ENCODE measurements at places on chromosomes 3 and 15. TPM values are rescaled to one million over a fixed set of nuclear protein-coding genes. Genes with fewer than 3 reads are reported as not detected.

DNA sequence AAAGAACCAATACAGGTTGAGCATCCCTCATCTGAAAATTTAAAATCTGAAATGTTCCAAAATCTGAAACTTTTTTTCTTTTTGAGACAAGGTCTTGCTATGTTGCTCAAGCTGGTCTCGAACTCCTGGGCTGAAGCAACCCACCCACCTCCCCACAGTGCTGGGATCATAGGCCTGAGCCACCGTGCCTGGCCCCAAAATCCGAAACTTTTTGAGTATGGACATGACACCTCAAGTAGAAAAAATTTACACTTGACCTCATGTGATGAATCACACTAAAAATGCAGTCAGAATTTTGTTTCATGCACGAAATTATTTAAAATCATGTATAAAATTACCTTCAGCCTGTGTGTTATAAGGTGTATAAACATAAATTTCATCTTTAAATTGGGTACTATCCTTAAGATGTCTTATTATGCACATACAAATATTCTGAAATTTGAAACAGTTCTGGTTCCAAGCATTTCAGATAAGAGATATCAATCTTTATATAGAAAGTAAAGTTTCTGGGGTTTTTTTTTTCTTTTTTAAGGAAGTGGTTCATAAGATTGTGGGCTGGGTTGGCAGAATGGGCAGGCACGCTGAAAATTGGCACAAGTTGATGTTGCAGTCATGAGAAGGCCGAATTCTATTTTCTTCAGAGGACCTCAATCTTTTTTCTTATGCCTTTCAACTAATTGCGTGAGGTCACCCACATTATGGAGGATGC lies 72.5 kb downstream of the SPRED1 start:
- no peak for DNase-seq
- no peak overlapping the region for H3K27ac ChIP-seq
- peaks cover 92% of the 10 kb centered on the region for H3K36me3 ChIP-seq
- H3K4me3 ChIP-seq, result no peak overlapping the region
- H3K4me1 ChIP-seq, result no peaks in the 10 kb centered on the region

DNA sequence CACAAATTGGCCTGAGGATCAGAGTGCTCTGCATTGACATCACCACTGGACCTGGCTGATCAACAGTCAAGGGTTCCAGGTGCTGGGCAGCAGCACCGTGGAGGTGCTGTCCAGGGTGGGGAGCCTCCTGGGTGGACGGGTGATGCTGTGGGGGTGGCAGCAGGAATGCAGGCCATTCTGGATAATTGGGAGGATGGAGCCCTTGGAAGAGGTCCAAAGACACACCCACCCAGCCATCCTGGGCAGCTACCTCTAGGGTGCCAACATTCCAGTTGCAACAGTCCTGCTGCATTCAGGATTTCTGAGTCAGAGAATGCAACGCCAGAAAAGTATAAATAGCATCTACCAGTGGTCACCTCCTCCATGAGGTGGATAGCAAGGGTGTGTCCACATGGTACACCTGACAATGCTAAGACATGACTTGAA lies 26.8 kb downstream of the STARD5 start:
- no peak overlapping the region for H3K4me3 ChIP-seq
- no peaks in the 10 kb centered on the region for H3K36me3 ChIP-seq
- no peak for DNase-seq
- H3K4me1 ChIP-seq, result no peaks in the 10 kb centered on the region
- no peak overlapping the region for H3K27ac ChIP-seq
- no peaks in the 10 kb centered on the region for H3K27me3 ChIP-seq

- H3K27ac ChIP-seq, result no peak overlapping the region
- no peaks in the 10 kb centered on the region for H3K27me3 ChIP-seq
- H3K36me3 ChIP-seq, result no peaks in the 10 kb centered on the region
These were observed 97.4 kb upstream of the PLXND1 start for GRCh38 chr3:129703913-129704312.

Gene SLC24A5
- total RNA-seq, result not detected

Gene REC114
- not detected for total RNA-seq

- H3K36me3 ChIP-seq, result peaks cover 3% of the 10 kb centered on the region
- DNase-seq, result no peak
- H3K27me3 ChIP-seq, result no peaks in the 10 kb centered on the region
- H3K27ac ChIP-seq, result no peak overlapping the region
These were observed 7.3 kb downstream of the ZNF106 start for GRCh38 chr15:42483677-42484076.

GRCh38 chr15:69450968-69451695 lies 1.5 kb upstream of the RPLP1 start:
- H3K36me3 ChIP-seq, result peaks cover 51% of the 10 kb centered on the region
- DNase-seq, result no peak
- H3K27me3 ChIP-seq, result no peaks in the 10 kb centered on the region
- H3K4me3 ChIP-seq, result peak overlapping the region; percentile 99

- no peaks in the 10 kb centered on the region for H3K27me3 ChIP-seq
- H3K4me3 ChIP-seq, result no peak overlapping the region
- H3K27ac ChIP-seq, result no peak overlapping the region
- H3K4me1 ChIP-seq, result no peaks in the 10 kb centered on the region
- H3K36me3 ChIP-seq, result no peaks in the 10 kb centered on the region
- DNase-seq, result no peak
These were observed 14.1 kb upstream of the CCR4 start for GRCh38 chr3:32937331-32937730.

Gene MYRIP
- total RNA-seq, result 4.3 TPM

DNA sequence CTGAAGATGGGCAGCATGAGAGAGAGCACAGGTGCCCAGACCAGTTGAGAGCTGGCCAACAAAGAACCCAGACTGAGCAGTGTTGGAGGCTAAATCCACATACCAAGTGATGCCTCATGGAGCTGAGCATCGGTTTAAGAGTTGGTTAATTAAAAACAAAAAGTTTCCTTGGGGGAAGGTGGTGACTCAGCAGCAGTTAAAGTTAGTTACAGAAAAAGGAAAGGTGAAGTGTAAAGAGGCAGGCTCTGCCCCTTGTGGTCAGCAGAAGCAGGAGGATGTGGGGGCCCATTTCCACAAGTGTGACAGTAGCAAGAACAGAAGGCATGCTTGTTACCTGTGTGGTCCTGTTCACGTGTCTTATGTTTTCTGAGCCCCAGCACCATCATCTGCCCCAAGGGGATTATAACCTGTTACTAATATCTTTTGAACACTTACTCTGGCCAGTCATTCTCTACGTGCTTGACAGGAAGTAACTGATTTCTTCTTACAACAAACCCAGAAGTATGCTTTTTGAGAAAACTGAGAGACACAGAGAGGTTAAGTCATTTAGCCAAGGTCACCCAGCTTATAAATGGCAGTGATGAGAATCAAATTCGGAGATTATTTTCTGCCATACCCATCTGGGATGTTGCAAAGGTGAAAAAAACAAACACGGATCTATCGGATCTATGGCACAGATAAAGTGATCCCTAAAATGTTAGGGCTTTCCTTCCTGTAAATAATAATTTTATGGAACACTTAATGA lies 91.0 kb downstream of the EPHB1 start:
- no peak overlapping the region for H3K4me3 ChIP-seq
- DNase-seq, result peak; percentile 72
- H3K36me3 ChIP-seq, result no peaks in the 10 kb centered on the region
- no peaks in the 10 kb centered on the region for H3K27me3 ChIP-seq
- no peak overlapping the region for H3K27ac ChIP-seq

DNA sequence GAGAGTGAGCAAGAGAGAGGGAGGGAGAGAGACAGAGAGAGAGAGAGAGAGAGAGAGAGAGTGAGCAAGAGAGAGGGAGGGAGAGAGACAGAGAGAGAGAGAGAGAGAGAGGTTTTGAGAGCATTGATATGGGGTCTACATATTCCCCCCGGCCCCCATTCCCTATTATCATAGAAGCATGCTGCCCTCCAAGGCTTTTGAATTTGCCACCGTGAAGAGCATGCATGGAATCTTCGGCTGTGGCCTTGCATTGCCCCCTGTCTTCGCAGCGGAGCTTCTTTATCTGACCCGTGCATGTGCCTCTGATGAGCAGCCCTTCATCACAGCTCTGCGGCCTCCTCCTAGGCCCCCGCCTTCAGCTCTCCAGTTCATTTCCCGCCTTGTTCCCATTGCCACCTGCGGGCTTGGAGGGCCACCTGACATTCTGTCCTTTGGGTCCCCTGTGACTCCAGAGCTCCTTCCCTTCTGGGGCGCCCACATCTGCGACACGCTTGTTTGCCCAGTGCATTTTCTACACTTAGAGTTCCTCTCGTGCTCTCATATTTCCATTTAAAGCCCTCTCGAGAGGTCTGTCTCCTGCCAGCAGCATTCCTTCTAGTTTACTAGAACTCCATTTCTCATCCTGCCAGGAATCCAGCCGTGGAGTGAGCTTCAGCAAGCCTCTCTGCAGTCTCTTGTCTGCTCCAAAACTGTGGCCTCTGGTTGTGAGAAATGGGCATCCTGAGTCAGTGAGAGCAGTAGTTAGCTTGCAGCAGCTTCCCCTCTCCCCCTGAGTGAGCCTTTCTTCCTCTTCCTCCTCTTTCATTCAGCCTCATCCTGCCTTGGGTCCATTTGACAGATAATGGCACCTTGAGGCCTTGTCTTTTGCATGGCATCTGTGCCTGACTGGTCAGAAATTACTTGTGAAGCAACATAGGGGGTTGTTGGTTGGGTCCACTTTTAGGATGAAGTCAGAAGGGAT lies 25.3 kb downstream of the LPP start:
- H3K36me3 ChIP-seq, result peaks cover 48% of the 10 kb centered on the region
- H3K4me3 ChIP-seq, result no peak overlapping the region
- DNase-seq, result no peak
- H3K27ac ChIP-seq, result no peak overlapping the region

GRCh38 chr15:80609512-80609946 lies 85.6 kb upstream of the ABHD17C start:
- H3K27me3 ChIP-seq, result no peaks in the 10 kb centered on the region
- no peak overlapping the region for H3K27ac ChIP-seq
- H3K36me3 ChIP-seq, result no peaks in the 10 kb centered on the region
- no peak for DNase-seq
- H3K4me3 ChIP-seq, result no peak overlapping the region

GRCh38 chr3:112010636-112011035 lies 11.9 kb downstream of the TAGLN3 start:
- no peak overlapping the region for H3K27ac ChIP-seq
- no peak for DNase-seq
- H3K4me3 ChIP-seq, result no peak overlapping the region
- no peaks in the 10 kb centered on the region for H3K36me3 ChIP-seq

Gene MTMR10
- 12.4 TPM for total RNA-seq

DNA sequence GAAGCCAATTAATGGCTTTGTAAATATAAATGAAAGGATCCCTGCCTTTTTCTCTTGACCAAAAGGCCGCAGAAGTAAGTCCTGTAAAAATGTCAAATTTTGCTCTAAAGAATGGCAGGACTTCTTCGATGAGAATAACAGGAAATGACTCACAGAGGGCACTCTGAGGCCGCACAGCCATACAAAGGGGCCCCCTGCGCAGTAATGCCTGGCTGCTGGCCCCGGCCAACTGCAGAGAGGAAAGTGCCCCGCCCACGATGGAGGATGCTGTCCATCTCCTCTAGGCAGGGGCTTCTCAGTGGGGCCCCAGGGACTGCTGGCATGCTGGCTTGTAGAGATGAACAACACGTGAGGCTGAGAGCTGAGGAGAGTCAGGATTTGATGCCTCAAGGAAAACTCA lies 18.1 kb upstream of the SCN10A start:
- no peak overlapping the region for H3K4me3 ChIP-seq
- H3K27ac ChIP-seq, result no peak overlapping the region
- no peaks in the 10 kb centered on the region for H3K36me3 ChIP-seq
- peak; percentile 92 for DNase-seq

- H3K36me3 ChIP-seq, result peaks cover 7% of the 10 kb centered on the region
- no peak overlapping the region for H3K4me3 ChIP-seq
- no peak overlapping the region for H3K27ac ChIP-seq
- no peaks in the 10 kb centered on the region for H3K4me1 ChIP-seq
- H3K27me3 ChIP-seq, result no peaks in the 10 kb centered on the region
- DNase-seq, result no peak
These were observed 86.0 kb downstream of the SEMA5B start for GRCh38 chr3:122941228-122942206.

Gene DUOX2
- 0.13 TPM for total RNA-seq

DNA sequence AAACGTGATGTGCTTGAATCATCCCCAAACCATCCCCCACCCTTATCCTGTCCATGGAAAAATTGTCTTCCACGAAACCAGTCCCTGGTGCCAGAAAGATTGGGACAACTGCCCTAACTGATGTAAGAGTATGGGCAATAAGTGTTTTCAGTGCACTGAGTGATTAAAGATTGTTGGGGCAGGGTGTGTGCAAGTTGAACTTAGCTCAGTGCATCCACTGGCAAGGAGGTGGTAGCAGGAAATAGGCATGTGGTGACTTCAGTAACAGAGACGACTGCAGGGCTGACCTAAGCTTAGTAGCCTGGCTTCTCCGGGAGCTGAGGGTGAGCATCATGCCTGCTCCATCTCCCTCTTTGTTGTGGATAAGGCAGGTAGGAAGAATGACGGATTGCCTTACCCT lies 27.5 kb downstream of the PAQR9 start:
- H3K27ac ChIP-seq, result no peak overlapping the region
- no peaks in the 10 kb centered on the region for H3K36me3 ChIP-seq
- H3K4me1 ChIP-seq, result peaks cover 12% of the 10 kb centered on the region
- no peak overlapping the region for H3K4me3 ChIP-seq
- no peak for DNase-seq

GRCh38 chr15:41394924-41395323 lies 7.4 kb downstream of the NDUFAF1 start:
- DNase-seq, result no peak
- H3K36me3 ChIP-seq, result peaks cover 21% of the 10 kb centered on the region
- no peaks in the 10 kb centered on the region for H3K27me3 ChIP-seq
- no peak overlapping the region for H3K4me3 ChIP-seq
- H3K4me1 ChIP-seq, result no peaks in the 10 kb centered on the region

- H3K36me3 ChIP-seq, result no peaks in the 10 kb centered on the region
- H3K27ac ChIP-seq, result no peak overlapping the region
- peaks cover 59% of the 10 kb centered on the region for H3K27me3 ChIP-seq
- no peak overlapping the region for H3K4me3 ChIP-seq
These were observed 30.5 kb downstream of the RFTN1 start for GRCh38 chr3:16482770-16483531.

DNA sequence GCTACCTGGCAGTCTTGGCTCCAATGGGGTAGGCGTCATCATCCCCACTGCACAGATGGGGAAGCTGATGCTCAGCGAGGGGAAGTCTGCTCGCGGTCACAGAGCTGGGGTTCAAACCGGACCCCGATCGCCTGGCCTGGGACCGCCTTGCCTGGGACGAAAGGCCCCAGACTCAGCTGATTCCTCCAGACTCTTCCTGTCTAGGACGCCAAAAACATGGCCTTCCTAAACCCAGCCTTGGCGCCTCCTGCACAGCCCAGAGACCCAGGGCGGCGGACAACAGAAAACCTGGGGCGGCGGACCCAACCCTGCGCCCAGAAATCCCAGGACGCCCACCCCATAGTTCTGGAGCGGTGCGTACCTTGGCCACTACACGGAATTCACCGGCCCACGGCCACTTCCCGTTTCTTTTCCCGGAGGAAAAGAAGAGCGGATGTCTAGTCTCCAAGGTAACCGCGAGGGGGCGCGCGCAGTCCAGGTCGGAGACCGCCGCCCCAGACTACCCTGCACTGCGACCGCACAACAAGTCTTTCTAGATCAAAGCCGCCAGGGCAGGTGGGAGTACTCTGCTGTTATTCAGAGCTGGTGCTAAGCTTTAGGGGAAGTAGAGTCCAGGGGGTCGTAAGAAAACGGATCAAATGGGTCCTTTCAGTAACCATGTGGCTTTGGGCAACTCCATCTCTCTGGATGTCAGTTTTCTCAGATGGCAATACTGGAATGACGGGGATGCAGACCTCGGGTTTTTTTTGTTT lies 4.9 kb upstream of the IL17RD start:
- H3K27me3 ChIP-seq, result no peaks in the 10 kb centered on the region
- H3K4me1 ChIP-seq, result peaks cover 16% of the 10 kb centered on the region
- H3K27ac ChIP-seq, result no peak overlapping the region
- peak; percentile 94 for DNase-seq
- no peaks in the 10 kb centered on the region for H3K36me3 ChIP-seq

GRCh38 chr3:61901496-61901895 lies 340.1 kb downstream of the PTPRG start:
- no peak for DNase-seq
- no peak overlapping the region for H3K27ac ChIP-seq
- H3K27me3 ChIP-seq, result no peaks in the 10 kb centered on the region
- H3K36me3 ChIP-seq, result no peaks in the 10 kb centered on the region
- no peak overlapping the region for H3K4me3 ChIP-seq
